ENCODE measurements at places on chromosomes 7 and 10. TPM values are rescaled to one million over a fixed set of nuclear protein-coding genes. Genes with fewer than 3 reads are reported as not detected.

DNA sequence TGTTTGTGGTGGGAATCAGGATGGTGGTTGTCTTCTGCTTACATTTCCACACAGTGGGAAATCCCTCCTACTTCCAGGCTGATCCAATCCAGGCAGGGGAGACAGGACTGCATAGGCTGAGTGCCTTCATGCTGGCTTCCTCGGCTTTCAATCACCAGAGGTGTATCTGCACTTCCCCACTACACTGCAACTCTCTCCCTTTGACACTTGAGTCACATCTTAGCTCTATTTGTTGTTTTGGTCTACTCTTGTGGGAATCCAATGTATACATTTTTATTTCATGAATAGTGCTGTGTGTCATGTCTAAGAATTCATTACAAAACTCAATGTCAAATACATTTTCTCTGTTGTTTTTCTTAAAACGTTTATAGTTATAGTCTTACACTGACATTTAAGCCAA, 735.6 kb downstream of the XPNPEP1 start:
- DNase-seq, result peak; percentile 96

DNA sequence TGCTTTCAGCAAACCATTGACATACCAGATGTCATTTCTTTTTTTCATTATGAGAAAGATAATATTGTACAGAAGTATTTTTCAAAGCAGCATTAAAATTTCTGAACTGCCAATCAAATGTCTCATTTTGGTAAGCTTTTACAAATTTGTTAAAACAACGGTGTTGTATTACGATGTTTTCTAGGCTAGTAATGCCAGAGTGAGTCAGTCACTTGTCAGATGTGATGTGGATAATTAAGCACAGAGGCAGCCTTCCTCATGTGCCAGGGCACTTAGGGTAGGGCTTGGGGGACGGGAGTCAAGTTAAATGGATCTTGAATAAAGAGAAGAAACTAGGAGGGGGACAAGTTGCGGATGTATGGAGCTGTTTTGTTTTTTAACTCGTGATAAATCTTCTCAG, 10.1 kb downstream of the PSTK start:
- DNase-seq, result no peak

DNA sequence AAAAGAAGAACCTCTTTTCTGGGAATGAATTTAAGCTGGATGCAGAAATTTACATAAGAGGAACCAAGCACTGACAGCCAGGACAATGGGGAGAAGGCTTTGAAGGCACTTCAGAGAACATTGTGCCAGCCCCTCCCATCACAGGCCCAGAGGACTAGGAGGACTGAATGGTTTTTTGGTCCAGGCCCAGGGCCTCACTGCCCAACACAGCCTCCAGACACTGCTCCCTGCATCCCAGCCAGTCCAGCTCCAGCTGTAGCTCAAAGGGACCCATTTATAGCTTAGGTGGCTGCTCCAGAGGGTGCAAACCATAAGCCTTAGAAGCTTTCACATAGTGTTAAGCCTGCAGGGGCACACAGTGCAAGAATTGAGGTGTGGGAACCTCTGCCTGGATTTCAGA, 142.1 kb downstream of the DPY19L1 start:
- DNase-seq, result no peak

PKD2L1 gene
- total RNA-seq, result not detected

DNA sequence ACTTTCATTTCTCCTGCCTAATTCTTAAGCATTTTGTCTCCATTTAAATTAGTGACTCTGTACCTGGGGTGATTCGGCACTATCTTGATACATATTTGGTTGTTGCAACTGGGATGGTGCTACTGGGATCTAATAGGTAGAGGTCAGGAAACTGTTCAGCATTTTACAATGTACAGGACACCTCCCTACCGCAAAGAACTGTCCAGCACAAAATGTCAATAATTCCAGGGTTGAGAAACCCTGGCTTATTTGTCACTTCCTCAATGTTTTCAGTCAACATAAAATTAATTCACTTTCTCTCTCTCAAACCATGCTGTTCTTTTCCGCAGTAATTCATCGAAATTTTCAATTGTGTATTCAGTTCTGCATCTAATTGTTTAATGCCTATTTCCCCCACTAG, 151.4 kb upstream of the CALCR start:
- DNase-seq, result no peak
